Stimulated activated CD4-positive, alpha-beta T cell treated with anti-CD3 and anti-CD28 coated beads, Interleukin-4, amount 100 ng/mL, for 48 hours (primary cell): ENCODE measurements at places on chromosomes 11 and 22.

DNA sequence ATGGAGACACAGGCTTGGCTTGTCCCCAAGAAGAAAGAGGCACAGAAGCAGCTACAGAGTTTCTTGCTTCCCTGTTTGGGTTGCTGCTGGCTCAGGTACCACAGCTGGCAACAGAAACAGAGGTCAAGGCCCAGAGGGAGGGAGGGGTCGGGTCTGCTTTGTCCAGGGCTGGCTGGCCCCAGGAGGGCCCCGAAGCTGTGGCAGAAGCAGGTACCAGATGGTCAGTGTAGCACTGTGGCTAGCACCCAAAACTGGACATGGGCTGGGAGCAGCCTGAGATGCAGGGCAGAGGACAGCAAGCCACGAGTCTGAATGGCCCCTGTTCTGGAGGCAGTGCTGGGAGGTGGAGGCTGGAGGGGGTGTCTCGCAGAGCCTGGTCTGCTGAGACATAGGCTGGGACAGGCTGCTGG, 52.3 kb upstream of the CCDC188 start:
- DNase-seq = no peak

- no peak for DNase-seq
Observed at GRCh38 chr11:81026032-81026431, 1585.2 kb upstream of the TENM4 start.

DNA sequence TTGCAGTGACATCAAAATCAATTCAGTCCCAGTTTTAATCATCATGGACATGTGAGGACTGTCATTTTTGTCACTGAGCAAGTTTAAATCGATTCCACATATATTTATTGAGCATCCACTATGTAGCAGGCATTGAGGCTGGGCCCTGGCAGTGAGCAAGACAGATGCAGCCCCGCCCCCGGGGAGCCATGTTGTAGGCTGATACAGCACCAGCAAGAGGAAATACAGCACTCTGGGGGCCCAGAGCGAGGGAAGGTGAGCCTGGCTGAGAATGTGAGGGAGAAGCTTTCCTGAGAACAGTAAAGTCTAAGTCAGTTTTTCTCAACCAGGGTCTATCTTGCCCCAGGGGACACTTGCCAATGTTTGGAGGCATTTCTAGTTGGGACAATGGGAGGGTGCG, 108.6 kb upstream of the ASPHD2 start:
- no peak for DNase-seq

DNA sequence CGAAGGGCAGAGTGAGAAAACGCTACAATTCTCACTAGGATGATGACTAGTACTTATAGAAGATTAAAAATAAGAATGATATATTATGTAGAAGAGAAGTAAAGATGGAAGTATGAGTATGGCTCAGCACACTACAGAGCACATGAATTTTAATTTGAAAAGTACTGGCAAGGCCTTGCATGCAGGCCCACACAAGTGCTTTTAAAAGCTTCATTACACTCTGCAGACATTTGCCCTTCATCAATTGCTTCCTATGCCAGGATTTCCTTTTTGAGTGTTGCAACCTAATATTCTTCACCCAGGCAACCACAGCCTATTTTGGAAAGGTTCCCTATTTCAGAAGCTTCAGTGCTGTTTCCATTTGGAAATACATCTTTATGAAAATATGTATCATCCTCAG, 81.1 kb downstream of the LARGE2 start:
- DNase-seq = no peak

GRCh38 chr11:10413268-10413667, 41.8 kb upstream of the AMPD3 start:
- DNase-seq = no peak

- no peak for DNase-seq
Observed at GRCh38 chr22:16819249-16819648, 6.0 kb downstream of the XKR3 start.

DNA sequence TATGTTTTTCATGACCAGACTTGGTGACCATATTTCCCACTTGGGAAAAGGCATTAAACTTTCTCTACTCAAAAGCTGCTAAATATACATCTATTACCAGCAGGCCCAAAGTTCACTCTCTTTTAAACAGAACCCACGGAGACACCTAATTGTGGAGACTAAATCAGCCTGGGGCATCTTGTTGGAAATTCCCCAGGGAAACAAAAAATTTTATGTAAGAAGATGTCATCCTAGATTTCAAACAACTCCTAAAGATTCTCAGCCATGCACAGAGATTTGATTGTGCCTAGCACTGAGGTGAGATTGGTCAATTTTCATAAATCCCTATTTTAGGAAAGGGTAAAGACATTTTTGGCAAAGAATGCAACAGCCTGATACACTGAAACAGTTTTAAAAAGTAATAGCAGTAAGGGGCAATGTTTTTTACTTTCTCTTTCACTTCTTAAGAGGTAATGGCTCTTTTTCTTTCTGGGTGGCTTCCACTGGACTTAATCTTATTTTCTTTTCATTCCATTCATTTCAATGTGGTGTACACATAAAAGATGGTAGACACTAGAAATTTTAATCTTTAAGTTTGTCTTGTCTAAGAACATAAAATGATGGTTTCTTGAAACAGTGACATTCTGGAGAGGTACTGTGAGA, 9.6 kb downstream of the OR52N2 start:
- no peak for DNase-seq

DNA sequence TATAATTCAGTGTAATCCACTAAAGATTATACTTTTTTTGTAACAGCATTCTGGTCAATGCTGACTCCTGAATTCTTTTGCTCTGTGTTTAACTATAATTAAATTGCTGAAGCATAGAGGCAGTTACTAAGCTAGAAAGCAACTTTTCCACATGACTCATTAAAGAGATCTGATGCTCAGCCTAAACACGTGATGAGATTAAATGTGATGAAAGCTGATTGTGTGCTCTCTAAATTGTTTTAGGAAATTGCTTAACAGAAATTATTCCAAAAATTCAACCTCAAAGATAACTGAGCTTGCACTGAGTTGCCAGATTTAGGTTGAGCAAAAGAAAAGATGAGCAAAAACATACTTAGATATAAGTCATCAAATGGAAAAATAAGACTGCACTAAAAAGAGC, 1033.6 kb downstream of the FAM181B start:
- DNase-seq = no peak

DNA sequence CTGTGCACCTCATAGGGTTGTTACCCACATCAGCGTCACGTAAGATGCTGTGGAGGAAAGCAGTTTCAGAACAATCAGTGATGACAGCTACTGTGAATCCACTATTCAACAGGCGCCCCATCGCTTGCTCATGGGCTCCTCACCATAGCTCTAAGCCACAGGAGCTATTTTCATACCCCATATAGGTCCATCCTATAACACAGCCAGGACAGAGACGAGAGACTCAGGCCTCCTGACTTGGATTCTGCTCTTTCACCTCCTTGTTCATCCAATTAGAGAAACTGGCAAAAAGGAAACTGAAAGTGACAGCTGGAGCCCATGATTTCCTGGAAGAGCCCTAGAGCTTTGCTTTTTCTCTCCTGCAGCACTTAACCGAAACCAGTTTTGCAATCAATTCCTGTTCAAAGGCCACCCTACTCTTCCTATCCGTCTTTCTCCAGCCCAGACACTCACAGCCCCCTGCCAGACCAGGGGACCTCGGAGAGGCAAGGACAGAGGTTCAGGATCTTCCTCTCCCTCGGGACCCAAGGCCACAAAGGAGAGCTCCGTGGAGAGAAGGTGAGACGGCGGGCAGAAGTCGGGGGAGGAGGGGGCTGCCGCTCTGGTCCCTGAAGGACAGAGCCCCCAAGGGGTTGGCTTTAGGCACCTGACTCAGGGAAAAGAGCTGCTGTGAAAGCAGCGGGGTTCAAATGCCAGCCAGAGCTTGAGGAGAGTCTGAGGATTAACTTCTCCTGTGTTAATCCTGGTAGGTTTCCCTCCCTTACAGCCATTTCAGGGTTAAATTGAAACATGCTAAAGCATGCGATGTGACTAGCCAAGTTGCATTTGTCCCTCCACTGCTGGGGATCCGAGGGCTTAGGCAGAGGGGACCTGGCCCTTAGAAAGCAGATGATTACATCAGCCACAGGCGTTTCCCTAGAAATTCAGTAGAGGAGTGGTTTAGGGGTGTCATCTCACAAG, at the start of gene APOL6:
Gene APOL6 (plus strand): TSS at position 381 of the 960 bp plus-strand sequence. CDS start 7,980 bp downstream, outside the sequence.
- peak; percentile 56 for DNase-seq
